ENCODE measurements at places on chromosomes 12 and 14. TPM values are rescaled to one million over a fixed set of nuclear protein-coding genes. Genes with fewer than 3 reads are reported as not detected.
A peak's percentile ranks its signal among the peaks of the same experiment; 100 is the strongest.

ARHGAP9 gene
- 28.7 TPM for total RNA-seq

IGF1 gene
- 68.0 TPM for total RNA-seq

ADAMTS20 gene
- not detected for total RNA-seq

PZP gene
- not detected for total RNA-seq

RNASE7 gene
- total RNA-seq = 18.2 TPM

SRP54 gene
- 37.6 TPM for total RNA-seq

GLI1 gene
- total RNA-seq = 0.25 TPM

RIPK3 gene
- 10.1 TPM for total RNA-seq

LHX5 gene
- total RNA-seq = not detected

DNA sequence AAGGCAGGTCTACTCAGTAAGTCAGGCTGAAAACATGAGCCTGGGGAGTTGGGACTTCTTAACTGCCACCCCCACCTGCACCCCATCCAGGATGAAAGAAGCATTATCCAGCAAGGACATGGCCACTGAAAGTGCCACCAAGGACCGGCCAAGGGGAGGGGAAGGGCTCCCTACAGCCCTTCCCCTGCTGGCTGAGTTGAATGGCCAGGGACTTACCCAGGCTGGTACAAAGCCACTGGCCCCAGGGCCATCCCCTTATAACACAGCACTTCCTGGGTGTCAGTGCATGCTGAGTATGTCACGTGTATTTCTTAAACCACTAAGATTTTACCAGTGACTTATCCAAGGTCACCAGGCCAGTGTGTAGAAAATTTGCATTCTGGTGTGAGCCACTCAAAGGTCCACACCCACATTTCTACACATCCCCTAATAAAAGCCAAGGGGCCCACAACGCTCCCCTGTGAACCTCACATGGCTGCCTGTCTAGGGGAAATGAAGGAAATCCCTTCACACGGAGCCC is 29.3 kb upstream of the ZFP36L1 start:
- H3K36me3 ChIP-seq = no peaks in the 10 kb centered on the region
- peaks cover 32% of the 10 kb centered on the region for H3K4me1 ChIP-seq
- no peak overlapping the region for H3K27ac ChIP-seq
- no peak for DNase-seq
- H3K4me3 ChIP-seq = no peak overlapping the region
- no peaks in the 10 kb centered on the region for H3K27me3 ChIP-seq

GRCh38 chr12:67698672-67699581 is 50.4 kb downstream of the DYRK2 start:
- H3K27me3 ChIP-seq = no peaks in the 10 kb centered on the region
- no peaks in the 10 kb centered on the region for H3K36me3 ChIP-seq
- peak overlapping the region; percentile 15 for H3K4me3 ChIP-seq
- H3K4me1 ChIP-seq = no peaks in the 10 kb centered on the region

- H3K4me3 ChIP-seq = peak overlapping the region; percentile 16
Measured at GRCh38 chr12:57837864-57838562, 8.5 kb downstream of the CTDSP2 start.

DNA sequence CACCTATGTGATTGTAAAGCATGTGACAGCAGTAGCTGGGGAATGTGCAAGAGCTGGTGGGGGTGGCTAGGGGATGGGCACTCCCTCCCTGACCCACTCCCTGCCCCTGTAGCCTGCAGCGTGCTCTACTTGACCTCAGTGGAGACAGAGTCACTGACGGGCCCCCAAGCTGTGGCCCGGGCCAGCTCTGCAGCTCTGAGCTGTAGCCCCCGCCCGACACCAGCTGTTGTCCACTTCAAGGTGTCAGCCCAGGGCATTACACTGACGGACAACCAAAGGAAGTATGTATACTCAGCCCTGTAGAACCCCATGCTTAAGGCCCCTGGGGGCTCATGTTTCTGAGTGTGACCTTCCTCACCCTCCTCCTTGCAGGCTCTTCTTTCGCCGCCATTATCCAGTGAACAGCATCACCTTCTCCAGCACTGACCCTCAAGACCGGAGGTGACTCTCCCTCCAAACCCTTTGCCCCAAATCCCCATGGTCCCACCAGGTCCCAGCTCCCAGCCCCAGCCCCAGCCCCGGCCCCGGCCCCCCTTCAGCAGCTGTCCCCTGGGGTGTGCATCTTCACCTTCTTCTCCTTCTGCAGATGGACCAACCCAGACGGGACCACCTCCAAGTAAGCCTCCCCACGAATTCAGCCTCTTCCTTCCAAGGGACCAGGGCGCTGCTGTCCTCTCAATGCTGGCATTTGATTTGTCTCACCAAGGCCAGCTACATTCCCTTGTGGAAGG is 13.3 kb downstream of the TNS2 start:
- peaks cover 84% of the 10 kb centered on the region for H3K4me1 ChIP-seq
- H3K4me3 ChIP-seq = no peak overlapping the region
- DNase-seq = no peak
- peaks cover 44% of the 10 kb centered on the region for H3K36me3 ChIP-seq

DNA sequence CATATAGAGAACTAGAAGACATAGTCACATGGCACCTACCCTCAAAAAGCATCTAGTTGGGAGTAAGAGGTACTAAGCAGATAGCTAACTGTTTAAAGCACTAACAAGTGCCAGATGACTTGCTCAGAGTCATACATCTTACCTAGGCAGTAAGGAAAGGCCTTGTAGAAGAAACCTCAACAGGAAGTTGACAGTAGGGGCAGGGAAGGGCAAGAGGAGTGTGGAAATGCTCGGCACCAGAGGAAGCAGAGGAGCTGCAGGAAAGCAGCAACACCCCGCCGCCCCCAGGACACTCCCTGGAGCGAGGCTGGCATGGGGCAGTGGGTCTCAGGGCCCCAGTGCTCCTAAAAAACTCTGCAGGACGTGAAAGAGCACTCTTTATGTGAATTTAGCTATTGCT is 92.9 kb downstream of the PPP2R5C start:
- H3K4me1 ChIP-seq = peaks cover 37% of the 10 kb centered on the region
- H3K4me3 ChIP-seq = no peak overlapping the region
- no peaks in the 10 kb centered on the region for H3K27me3 ChIP-seq
- no peaks in the 10 kb centered on the region for H3K36me3 ChIP-seq
- H3K27ac ChIP-seq = no peak overlapping the region

DNA sequence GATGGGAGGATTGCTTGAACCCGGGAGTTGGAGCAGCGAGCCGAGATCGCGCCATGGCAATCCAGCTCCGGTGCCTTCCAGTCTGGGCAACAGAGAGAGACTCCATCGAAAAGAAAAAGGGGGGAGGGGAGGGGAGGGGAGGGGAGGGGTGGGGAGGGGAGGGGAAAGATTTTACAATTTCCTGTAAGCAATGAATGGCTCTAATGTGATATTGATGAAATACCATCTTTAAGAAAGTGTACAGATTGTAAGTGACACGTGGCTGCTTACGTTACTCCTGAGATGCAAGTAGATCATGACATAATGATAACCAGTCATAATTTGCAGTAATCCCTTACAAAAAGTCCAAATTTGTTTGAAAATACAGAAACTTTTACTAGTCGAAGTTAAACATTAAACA is 1.4 kb downstream of the SLC25A21 start:
- H3K4me3 ChIP-seq = no peak overlapping the region
- H3K27ac ChIP-seq = no peak overlapping the region
- H3K4me1 ChIP-seq = peaks cover 9% of the 10 kb centered on the region
- no peaks in the 10 kb centered on the region for H3K36me3 ChIP-seq
- H3K27me3 ChIP-seq = no peaks in the 10 kb centered on the region
- no peak for DNase-seq

- H3K4me3 ChIP-seq = no peak overlapping the region
- no peaks in the 10 kb centered on the region for H3K4me1 ChIP-seq
- H3K36me3 ChIP-seq = no peaks in the 10 kb centered on the region
- DNase-seq = no peak
- no peak overlapping the region for H3K27ac ChIP-seq
Measured at GRCh38 chr12:113619202-113619601, 147.5 kb upstream of the LHX5 start.

DNA sequence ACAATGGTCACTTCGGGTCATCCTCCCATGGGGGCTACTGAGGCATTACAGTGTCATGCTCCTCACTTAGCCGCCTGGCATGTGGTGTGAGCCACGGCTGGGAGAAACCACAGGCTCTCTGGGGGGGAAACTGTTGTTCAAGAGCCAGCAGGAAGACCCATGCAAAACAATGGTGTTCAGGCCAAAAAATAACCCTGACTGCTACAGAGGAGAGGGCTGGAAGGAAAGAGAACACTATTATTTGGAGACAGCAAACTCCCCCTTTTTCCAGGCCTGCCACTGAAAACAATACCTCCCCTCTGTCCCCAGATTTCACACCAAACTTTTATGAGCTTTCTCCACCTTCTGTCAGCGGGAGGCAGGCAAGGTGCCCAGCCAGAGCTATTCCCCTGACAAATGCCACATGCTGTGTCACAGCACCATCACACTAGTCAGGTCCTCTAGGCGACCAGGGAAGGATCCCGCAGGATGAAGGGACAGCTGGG is 83.7 kb downstream of the CHGA start:
- no peaks in the 10 kb centered on the region for H3K36me3 ChIP-seq
- H3K27ac ChIP-seq = peak overlapping the region; percentile 70
- peaks cover 86% of the 10 kb centered on the region for H3K4me1 ChIP-seq
- H3K4me3 ChIP-seq = no peak overlapping the region

- H3K4me3 ChIP-seq = no peak overlapping the region
- no peaks in the 10 kb centered on the region for H3K4me1 ChIP-seq
- H3K27me3 ChIP-seq = no peaks in the 10 kb centered on the region
- no peak for DNase-seq
- H3K27ac ChIP-seq = no peak overlapping the region
- H3K36me3 ChIP-seq = no peaks in the 10 kb centered on the region
Measured at GRCh38 chr14:49461529-49462401, 124.4 kb downstream of the RPS29 start.

DNA sequence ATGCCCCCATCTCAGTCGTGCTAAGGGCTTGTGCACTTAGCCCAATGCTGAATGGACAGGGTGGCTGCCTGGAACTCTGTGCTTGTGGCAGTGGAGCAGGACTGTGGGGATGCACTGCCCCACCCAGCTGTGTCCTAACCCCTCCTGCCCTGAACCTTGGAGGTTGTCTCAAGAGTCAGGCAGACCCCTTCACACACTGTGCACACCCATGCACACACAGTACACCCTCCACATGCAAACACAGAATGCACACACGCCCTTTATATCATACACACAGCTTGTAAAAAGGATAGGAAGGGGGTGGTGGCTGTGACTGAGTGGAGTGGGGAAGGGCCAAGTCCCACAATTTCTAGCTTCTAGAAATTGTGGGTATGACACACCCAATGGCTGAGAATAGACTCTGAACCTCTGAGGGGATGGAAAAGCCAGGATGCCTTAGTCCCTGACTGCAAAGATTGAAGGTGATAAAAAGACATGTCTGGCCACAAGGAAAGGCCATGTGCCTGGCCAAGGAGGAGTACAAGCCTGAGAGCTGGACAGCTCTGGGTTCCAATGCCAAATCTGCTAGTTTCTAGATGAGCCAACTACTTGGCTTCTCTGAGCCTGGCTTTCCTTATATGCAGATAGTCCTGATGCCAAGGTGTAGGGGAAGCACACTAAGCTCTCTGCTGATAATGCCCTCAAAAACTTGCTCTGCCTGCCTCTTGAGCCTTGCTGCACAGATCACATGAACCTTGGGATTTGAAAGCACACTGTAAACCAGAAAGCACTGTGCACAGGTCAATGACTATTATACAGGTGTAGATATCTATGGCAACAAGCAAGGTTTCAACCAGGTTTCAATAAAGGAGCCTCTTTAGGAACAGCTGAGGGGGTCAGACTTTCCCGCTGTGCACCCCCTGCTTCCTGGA is 8.4 kb downstream of the KRT8 start:
- no peaks in the 10 kb centered on the region for H3K27me3 ChIP-seq
- no peaks in the 10 kb centered on the region for H3K36me3 ChIP-seq
- H3K4me3 ChIP-seq = no peak overlapping the region
- no peaks in the 10 kb centered on the region for H3K4me1 ChIP-seq

GRCh38 chr12:25386831-25387731 is 136.4 kb upstream of the KRAS start:
- no peaks in the 10 kb centered on the region for H3K36me3 ChIP-seq
- H3K4me3 ChIP-seq = peak overlapping the region; percentile 79
- H3K4me1 ChIP-seq = no peaks in the 10 kb centered on the region
- H3K27ac ChIP-seq = peak overlapping the region; percentile 98
- DNase-seq = no peak

DNA sequence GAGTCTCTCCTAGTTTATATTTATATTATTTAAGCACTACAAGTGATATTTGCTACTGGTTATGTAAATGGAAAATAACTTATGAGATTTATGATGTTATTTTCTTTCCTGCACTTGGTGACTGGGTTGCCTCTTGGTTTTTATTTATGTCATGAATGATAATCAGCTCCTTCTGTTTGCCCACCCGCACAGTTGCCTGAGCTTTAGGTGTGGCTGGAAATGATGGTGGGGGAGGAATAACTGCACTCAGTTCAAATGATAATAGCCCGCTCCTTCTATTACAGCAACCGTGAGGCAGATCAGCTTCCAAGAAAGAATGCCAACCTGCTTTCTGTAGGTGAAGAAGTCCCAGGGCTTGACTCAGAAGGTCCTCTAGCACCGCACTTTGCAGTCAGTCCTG is 190.2 kb upstream of the CAND1 start:
- H3K36me3 ChIP-seq = no peaks in the 10 kb centered on the region
- H3K4me1 ChIP-seq = no peaks in the 10 kb centered on the region
- H3K4me3 ChIP-seq = no peak overlapping the region

DNA sequence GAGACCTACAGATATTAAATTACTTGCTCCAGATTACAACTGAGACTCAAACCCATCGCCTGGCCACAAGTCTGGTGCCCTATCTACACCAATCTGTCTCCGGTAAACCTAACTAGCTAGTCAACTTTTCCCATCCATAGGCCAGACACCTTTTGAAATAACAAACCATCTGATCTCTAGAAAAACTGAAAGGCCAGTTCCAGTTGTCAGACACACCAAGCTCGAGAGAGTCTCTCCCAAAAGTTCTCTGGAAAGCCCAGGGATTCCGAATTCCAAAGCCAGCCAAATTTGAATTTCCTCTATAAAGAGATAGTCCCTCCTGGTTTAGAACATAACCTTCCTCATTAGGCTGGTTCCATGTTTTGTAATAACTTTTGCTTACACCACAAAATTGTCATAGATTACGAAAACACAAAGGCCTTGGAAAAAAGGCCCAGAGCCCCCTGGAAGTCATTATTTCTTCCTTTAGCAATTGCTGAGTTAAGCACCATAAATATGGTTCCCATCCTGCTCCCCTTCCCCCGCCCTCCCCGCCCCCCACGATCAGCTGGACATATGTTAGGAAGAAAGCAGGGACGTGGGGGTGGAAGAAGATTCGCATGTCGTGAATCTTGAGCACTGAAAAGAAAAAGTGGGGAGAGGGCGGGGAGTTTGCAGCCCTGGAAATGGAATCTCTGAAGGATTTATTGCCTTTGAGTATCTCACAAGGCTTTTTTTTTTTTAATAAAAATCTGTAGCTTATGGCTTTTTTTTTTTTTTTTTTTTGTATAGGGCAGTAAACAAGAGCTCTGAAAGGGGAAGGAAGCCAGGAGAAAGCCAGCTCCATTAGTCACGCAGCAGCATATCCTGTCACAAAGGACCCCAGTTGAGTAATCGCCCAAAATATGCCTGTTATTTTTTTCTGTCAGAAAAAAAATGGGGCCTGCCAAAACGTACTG is 110.4 kb downstream of the ZFP36L1 start:
- H3K27me3 ChIP-seq = no peaks in the 10 kb centered on the region
- peak overlapping the region; percentile 21 for H3K4me3 ChIP-seq
- peak overlapping the region; percentile 85 for H3K27ac ChIP-seq
- no peak for DNase-seq
- no peaks in the 10 kb centered on the region for H3K36me3 ChIP-seq

GRCh38 chr14:53124786-53125185 is 28.3 kb downstream of the DDHD1 start:
- H3K36me3 ChIP-seq = no peaks in the 10 kb centered on the region
- H3K27me3 ChIP-seq = no peaks in the 10 kb centered on the region
- H3K4me1 ChIP-seq = peaks cover 22% of the 10 kb centered on the region
- DNase-seq = no peak
- H3K4me3 ChIP-seq = no peak overlapping the region
- no peak overlapping the region for H3K27ac ChIP-seq

Measured in vagina (tissue), 2 donors.